Left ventricle myocardium superior (tissue), 1 donor: ENCODE measurements at places on chromosomes 11 and 22. TPM values are rescaled to one million over a fixed set of nuclear protein-coding genes. Genes with fewer than 3 reads are reported as not detected.
A peak's percentile ranks its signal among the peaks of the same experiment; 100 is the strongest.

- peak; percentile 58 for DNase-seq
Measured at GRCh38 chr11:130523609-130524008, 75.2 kb downstream of the ADAMTS15 start.

GRCh38 chr11:36376009-36376887 lies 80.2 kb downstream of the PRR5L start:
- peak; percentile 57 for DNase-seq

Gene YPEL4
- total RNA-seq: 1.2 TPM

GRCh38 chr11:111391328-111392124 lies 12.5 kb upstream of the POU2AF1 start:
- no peak for DNase-seq

- DNase-seq: no peak
Measured at GRCh38 chr11:103594283-103594682, 442.2 kb upstream of the DDI1 start.

GRCh38 chr11:57353036-57353435 lies 14.9 kb downstream of the P2RX3 start:
- DNase-seq: no peak

Gene MUC15
- not detected for total RNA-seq

DNA sequence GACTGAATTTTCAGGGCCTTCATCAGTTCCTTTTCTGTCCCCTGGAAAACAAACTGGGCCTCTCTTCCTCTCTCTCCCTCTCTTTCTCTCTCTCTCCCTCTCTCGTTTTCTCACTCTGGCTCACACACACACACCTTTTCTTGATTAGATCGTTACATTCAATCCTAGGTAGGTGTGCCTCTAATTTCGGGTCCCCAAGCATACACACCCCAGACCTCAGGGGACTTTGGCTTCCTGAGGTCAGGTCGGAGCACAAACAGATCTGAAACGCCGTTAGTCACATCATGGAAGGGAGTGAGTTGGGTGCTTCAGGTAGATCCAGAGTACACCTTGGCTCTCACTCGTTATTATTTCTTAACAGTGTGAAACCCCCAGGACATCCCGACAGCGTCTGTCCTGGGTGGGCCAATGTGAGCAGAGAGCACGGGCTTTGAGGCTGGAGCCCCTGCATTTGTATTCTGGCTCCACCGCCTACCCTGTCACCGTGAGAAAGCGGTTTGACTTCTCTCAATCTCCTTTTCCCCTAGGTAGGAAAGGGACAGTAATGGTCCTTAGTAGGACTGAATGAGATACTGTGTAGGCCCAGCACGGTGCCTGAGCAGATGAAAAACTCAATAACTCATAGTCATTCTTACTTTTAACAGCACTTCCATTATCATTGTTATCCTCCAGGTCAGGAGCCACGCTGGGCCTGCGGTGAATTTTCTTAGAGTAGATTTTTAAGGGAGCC lies 37.3 kb upstream of the POU2AF1 start:
- no peak for DNase-seq

DNA sequence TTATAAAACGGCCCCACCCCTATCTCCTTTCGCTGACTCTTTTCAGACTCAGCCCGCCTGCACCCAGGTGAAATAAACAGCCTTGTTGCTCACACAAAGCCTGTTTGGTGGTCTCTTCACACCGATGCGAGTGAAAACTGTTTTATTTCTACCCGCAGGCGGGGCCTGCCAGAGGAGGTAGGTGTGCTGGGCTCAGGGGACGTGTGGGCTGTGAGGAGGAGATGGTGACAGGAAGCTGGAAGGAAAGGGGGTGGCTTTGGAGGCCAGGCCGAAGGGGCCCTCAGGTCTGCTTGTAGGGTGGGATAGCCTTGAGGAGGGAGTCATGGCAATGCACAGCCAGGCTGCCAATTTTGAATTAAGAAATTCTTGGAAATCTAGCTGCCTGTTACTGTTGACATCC lies 21.3 kb upstream of the KRTAP5-7 start:
- no peak for DNase-seq

Gene DTX4
- 2.6 TPM for total RNA-seq

GRCh38 chr22:39173787-39174497 lies 21.5 kb upstream of the CBX7 start:
- DNase-seq: no peak

Gene ANGPTL5
- total RNA-seq: 0.77 TPM

- DNase-seq: no peak
Measured at GRCh38 chr11:40125054-40125453, 1334.4 kb downstream of the LRRC4C start.

Gene MUC6
- total RNA-seq: not detected

DNA sequence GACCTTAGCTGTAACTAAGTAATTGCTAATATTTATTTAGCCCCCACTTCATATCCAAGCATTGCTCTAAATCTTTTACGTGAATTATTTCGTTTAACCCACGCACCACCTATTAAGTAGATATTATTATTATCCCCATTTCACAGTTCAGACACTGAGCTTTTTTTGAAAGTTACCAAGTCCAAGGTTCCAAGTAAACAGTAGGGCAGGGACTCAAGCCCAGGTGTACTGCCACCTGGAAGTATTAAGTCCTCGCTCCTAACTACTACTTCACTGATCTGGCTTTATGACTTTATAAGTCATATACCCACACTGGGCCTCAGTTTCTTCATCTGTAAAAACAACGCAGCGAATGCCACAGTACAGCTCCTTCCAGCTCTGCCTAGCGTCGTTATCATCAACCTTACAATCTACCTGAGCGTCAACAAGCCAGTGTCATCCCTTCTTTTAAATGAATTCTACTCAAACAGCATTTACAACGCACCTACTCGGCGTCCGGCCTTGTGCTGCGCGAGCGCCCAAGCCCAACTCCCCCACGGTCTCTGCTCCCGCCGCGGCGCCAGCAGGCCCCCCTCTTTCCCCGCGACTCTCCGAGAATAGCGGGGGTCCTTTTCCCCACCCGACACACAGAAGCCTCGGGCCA lies 624 bp downstream of the TMEM41B start:
- DNase-seq: peak; percentile 52

- DNase-seq: no peak
Measured at GRCh38 chr11:131324921-131325570, 45.4 kb upstream of the NTM start.

Gene RBM14
- 31.4 TPM for total RNA-seq

DNA sequence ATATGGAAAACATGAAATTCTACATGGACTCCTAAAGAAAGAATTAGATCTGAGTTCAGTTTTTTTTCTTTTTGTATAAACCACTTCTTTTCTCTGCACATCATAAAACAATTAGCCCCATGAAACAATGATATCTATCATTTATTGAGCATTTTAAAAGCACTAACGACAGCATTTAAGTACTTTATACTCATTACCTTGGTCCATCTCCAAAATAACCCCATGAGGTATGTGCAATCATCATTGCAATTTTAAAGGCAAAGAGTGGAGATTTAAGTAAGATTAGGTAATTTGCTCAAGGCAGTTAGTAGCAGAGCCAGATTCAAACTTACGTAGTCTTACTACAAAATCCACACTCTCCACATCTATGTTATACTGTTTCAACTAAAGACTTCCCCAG lies 177.7 kb upstream of the RAG2 start:
- no peak for DNase-seq

DNA sequence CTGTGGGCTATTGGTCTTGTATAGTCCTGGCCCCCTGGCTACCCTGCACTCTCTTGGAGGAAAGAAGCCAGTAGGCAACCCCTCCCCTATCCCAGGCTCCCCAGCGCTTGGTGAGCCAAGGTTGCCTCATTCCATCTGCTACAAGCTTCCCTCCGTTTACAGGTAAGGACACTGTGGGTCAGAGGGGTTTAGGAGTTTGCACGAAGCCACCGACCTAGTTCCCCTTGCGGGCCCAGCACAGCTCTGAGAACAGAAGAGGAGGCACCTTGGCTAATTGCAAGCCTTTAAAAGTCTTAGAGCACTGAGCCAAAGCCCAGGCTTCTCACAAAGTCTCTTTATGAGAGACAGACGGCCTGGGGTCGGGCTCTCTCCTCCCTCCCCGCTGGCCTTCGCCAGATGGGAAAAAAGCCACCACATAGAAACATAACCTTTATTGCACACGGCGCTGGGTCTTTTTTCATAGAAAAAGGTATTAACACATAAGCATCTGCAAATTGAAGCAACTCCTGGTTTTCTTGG lies 99.8 kb downstream of the CEP164 start:
- DNase-seq: no peak

Gene L3MBTL2
- 18.2 TPM for total RNA-seq

Gene CERK
- total RNA-seq: 87.5 TPM

Gene GUCY1A2
- 10.9 TPM for total RNA-seq

GRCh38 chr22:46150655-46151477 lies 540 bp downstream of the PPARA start:
- peak; percentile 67 for DNase-seq
